ENCODE measurements at places on chromosomes 3 and 15.
A peak's percentile ranks its signal among the peaks of the same experiment; 100 is the strongest.

DNA sequence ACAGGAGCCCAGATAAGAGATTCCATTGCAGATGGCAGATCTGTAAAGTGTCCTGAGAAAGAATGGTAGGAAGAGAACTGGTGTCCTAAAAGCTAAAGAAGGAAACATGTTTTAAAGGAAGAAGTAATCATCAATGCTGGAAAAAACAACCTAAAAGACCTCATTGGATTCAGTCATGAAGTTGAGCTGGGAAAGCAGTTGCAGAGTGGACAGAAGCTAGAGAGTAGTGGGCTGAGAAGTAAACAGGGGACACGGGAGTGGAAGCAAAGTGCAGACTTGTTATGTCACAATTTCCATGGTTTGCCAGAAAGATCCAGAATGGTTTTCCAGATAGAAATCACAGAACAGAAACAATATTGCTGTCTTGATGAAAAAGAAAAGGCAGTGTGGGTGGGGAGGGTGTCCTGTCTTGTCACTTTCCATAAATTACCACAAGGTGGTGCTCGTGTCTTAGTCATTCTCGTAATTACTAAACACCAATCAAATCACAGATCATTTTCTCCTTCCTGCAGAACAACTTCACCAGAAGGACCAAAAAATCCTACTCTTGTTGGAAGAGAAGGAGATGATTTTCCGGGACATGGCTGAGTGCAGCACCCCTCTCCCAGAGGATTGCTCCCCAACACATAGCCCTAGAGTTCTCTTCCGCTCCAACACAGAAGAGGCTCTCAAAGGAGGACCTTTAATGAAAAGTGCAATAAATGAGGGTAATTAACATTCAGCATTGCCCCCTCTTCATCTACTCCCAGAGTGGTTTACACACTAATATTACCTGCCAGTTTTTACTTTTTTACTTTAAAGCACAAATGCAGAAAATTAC is 64.5 kb downstream of the KLHL25 start:
- peak; percentile 33 for DNase-seq

DNA sequence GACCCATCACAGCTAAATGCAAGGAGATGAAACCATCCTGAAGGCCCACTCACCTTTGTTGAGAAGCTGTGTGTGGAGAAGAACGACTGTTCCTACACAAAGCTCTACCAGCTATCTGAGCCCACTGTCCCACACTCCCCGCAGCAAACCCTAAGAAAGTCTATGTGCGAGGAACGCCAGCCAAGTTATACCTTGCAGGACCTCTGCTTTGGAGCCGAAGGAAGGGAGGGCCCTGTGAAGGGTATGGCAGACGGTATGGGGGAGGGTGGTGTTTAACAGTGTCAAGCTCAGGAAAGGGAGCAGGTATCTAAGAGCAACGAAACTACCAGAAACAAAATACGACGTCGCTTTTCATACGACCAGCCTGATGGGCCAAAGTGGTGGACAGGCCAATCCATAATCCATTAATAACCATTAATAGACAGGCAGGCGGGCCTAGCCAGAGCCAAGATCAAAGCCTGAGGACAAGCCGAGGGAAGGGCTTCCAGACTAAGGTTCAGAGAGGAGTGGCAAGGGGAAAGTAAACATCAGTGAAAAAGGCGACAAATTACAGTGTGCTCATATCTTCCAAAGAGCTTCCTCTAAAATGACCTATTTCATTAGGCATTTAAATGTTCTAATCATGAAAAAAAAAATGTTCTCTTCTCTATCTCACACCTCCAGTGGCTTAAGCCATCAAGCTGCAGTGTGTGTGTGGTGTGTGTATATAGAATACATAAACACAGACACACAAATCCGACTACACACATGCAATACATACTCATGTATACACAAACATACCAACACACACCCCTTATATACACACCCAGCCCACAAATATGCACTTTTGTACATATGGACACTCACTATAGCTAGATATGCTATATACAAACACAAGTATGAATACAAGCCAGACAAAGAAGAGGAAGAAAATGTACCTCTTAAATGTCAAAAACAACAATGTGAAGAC is 43.9 kb downstream of the PTPN23 start:
- no peak for DNase-seq

GRCh38 chr3:177647341-177647740 is 450.1 kb upstream of the TBL1XR1 start:
- no peak for DNase-seq

DNA sequence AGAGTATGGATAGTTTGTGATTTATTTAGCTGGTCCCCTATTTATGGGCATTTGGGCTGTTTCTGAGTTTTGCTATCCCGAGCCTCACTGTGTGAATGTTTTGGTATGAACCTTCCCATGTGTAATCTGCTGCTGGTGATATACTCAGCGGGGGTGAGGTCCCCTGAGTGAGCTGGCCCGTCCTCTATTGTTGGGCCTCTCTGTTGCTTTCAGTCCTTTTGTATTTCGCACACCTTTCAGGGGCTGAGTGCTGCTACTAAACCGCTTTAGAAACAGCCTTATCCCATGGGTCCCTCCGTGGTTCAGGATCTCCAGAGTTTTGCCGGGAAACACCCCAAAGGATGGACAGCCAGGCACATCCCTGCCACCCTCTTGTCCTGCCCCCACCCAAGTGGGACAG is 94.5 kb downstream of the WNT7A start:
- no peak for DNase-seq

GRCh38 chr3:107737914-107738313 is 215.2 kb downstream of the BBX start:
- DNase-seq = no peak

- peak; percentile 75 for DNase-seq
Measured at GRCh38 chr3:185362850-185363661, at the start of gene MAP3K13. Gene MAP3K13, plus strand, starts transcription at chr3:185363136. Its CDS starts 65,446 bp downstream, at chr3:185428582.

DNA sequence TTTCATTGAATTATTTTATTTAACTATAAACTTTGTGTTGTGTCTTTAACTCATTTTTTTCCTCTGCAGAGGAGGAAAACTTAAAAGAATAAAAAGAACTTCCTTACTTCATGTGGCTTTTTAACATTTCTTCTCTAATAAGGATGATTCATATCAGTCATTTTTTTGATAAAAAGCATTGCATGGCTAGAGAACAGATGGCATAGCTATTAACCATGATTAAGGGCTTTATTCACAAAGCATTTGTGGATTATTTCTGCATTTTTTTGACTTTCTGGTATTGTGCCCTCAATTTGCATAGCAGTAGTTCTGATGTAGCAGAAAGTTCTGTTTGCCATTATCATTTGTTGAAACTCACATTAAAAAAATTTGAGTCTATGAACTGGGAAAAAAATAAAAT is 540.8 kb downstream of the SI start:
- DNase-seq = no peak

- DNase-seq = no peak
Measured at GRCh38 chr15:90008607-90009006, 7.5 kb downstream of the ZNF710 start.

- no peak for DNase-seq
Measured at GRCh38 chr3:8899876-8900460, 63.3 kb downstream of the RAD18 start.

- DNase-seq = no peak
Measured at GRCh38 chr15:40313531-40314398, 6.0 kb upstream of the PLCB2 start.

DNA sequence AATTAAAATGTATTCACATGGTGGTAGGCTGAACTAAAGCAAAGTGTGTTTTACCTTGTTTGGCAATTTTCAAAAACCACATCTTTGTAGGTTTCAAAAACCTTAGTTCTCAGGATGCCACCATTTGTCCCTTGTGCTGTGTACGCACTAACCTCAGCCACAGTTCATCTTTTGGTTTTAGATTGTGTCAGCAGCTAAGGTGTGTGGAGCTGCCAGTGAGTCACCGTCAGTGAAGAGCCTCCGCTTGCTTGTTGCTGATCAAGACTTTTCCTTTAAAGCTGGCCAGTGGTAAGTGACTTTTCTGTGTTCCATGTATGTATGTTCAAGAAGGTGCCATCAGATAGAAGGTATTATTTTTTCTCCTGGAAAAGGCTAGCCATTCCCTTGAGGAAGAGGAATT is 21.1 kb downstream of the OXNAD1 start:
- DNase-seq = no peak

GRCh38 chr3:160091441-160091840 is 102.8 kb downstream of the IL12A start:
- DNase-seq = no peak

GRCh38 chr3:97579365-97579764 is 185.2 kb upstream of the ARL6 start:
- DNase-seq = no peak

DNA sequence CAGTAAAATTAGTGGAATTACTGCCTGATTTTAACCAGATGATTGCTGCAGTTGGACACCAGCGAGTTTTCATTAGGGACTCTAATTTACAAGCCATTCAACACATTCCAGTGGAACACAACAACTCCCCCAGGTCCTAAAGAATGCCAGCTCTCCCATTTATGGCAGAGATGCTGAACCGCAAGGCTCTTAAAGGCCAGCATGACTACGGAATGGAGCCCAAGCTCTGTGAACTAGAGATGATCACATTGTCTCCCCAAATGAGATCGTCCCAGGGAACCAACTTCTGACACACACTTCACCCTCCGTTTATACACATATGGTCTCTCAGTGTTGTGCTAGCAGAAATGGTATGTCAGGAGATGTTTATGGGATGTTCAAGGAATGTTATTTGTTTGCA is 446.2 kb upstream of the NR2F2 start:
- DNase-seq = no peak

GRCh38 chr3:68977486-68978167 is 35.9 kb downstream of the EOGT start:
- no peak for DNase-seq

DNA sequence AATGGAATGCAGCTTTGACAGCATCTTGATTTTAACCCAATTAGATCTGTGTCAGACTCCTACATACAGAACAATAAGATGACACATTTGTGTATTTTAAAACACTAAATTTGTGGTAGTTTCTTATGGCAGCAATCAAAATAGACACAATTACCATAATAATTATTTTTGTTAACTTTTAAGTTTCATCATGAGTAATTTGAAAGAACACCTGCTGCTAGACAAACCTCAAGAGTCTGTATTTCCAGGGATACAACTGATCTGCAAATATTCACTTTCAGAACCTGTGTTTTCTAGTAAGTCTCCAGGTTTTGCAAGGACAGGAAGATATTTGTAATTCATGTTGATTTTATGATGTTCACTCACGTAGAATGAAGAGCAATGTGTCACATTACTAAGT is 736.8 kb downstream of the DIPK2A start:
- DNase-seq = no peak

- peak; percentile 74 for DNase-seq
Measured at GRCh38 chr3:53040351-53040820, 5.5 kb downstream of the SFMBT1 start.

- no peak for DNase-seq
Measured at GRCh38 chr3:54222316-54222715, 100.0 kb downstream of the CACNA2D3 start.

DNA sequence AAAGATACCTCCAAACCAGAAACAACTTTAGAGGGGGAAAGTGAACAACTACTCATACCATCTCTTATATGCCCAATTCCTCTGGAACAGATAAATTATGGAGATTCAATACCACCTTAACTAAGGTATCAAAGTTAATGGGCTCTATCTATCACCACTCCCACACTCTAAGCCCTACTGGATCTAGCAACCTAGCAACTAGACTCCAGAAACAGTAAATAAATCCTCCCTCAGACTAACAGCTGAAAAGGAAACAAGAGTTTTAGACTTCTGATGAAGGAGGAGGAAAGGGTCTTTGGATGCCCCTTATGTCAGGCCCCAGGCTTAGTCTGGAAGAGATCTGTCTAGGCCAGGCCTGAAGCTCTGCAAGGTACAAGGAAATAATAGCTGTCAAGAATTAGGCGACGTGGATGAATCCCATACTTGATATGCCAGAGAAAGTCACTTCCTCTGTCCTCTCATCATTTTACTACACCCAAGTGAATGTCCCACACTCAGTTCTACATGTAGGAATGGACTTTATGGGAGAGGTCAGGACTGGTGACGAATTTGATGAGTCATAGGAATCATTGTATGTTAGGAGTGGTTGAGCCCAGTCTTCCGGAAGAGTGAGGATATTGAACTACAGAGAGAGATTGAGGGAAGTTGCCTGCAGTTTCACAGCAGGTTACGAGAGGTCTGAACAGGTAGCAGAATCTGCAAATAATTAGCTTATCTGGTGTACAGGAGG is 113.8 kb downstream of the AKAP13 start:
- peak; percentile 75 for DNase-seq

- DNase-seq = no peak
Measured at GRCh38 chr3:139355891-139356290, 12.1 kb downstream of the MRPS22 start.

DNA sequence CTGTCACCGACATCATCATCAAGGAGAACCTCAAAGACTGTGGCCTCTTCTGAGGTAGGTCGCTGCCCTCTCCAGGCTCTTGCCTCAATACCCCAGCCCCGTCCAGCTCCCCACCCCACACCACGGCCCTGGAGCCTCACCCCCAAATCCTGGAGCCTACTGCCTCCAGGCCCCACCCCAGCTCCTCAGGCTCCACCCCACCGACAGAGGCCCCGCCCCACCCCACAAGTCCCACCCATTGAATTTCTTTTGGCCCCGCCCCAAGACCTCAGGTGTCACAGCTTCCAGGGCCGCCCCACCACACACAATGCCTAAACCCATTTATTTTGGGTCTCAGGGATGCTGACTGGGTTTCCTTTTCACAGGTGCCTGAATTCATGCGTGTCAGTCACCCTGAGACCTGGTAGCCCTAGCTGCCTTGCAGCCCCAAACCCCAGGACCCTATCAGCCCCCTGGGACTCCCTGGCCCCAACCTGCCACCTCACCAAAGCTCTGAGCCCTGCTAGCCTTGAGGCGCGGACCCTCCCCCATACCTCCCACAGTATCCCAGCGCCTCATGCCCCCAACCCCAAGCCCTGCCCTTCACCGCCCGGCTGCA is 3.6 kb downstream of the GNAT1 start:
- DNase-seq = no peak

Measured in foreskin keratinocyte (primary cell).